ENCODE measurements at places on chromosomes 6 and 20.

- DNase-seq: no peak
Measured at GRCh38 chr6:84763003-84763885, 1.2 kb downstream of the TBX18 start.

DNA sequence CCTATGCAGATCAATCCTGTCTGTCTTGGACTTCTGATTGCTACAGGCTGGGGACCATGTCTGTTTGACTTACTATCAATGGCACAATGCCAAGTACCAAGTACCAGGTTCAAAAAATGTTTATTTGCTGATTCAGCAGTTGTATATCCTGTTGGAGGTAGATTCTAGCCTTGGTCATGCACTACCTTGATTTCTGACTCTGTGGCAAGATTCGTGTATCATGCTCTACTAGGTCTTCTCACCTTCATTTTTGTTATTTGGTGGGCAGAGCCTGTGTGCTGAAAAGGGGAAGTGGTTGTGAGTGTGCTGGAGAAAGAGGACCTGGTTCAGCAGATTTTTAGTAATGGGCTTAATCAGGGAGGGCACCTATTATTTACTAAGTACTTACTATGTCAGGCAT, 192.4 kb upstream of the MYLIP start:
- DNase-seq: no peak

- DNase-seq: no peak
Measured at GRCh38 chr6:79634491-79635231, 3.5 kb downstream of the SH3BGRL2 start.

DNA sequence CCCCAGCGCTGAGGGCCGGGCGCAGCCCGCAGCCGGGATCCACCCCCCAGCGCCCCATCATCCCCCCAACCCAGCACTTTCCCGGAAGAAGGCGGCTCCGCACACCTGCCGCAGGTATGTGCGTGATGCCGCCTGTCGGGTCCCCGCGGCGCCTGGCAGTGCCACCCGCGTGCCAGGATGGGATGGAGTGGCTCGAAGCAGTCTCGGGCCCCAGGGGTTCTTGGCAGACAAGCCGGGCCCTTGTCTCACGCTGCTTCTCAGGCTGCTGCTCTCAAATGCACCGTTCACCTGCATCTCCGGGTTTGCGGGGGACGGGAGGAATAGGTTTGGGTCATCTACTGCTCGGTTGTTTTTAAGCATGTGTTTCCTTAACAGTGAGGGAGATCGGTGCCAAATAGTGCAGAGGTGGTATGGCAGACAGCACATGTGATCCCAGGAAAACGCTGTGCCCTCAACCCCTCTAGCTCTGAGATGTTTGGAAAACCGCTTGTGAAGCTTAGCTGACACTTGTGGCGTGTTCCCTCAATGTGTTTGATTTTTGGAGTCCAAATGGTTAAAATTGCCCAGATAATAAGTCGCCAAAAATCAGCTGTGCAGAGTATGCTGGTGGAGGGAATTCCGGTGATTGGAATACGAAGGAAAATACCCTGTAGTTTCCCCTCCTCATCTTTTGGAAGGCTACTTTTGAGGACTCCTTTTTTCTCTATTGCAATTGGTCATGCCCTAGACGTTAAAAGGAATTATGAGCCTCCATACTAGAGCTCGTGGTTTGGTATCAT, 926 bp downstream of the MYLIP start:
- DNase-seq: peak; percentile 8
